ENCODE measurements at places on chromosomes 3 and 15.

- DNase-seq = no peak
Observed at GRCh38 chr3:47283591-47284364, 1.0 kb downstream of the KLHL18 start.

DNA sequence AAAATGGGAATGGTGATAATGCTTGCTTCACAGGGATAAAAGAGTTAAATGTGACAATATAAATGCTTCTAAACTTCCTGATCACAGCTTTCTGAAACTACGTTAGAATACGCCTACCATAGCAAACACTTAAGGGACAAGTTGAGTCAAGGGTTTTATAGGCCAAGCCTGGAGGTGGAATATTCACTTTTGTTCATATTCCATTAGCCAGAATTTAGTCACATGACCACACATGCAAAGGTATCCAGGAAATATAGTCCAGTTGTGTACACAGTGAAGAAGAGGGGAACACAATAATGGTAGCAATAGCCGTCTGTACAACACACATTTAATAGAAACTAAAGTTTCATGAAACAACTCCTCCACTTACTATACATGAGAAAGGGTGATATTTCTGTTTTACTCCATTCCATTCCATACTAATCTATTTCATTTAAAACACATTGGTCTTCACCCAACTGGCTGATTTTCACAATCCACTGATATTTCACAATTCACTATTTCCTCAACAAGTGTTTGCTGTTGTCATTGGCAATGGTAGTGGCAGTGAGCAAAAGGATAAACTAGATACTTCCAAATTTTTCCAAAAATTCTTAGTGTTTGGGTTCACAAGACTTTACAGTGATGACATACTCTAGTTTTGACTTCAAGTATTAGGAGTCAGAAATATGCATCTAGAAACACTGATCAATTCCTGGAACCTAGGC, 270.9 kb downstream of the ERC2 start:
- no peak for DNase-seq

DNA sequence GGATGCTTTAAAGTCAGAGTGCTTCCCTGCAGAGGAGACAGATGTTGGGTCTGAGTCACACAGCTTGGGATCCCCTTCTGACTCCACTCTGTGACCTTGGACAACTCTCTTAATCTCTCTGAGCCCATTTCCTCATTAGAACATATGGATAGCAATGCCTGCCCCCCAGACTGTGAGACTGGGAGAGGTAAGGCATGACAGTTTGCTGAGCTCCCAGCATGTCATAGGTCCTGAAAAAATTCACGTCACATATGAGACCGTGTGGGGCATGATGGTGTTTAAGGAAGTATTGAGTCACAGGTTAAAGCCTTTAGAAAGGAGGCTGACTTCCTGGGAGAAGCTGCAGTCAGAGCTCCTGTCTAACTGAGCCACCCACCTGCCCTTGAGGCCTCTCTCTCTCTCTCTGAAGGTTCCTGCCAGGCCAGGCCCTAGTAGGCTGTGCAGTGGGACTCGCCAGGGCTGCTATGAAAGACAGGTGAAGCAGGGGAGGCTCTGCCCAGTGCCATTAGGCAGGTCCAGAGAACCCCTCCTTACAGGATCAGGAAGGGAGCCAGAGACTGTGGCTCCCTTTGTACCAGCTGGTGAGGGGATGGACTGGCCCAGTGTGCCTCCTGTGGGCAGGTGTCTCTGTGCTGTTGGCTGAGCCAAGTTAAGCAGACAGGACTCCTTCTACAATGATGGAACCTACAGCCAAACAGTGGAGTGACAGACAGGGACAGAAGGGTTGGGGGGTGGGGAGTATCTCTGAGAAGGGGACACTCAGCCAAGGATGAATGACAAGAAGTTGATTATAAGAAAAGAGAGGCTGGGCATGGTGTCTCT, 19.5 kb upstream of the DOCK3 start:
- DNase-seq = no peak

DNA sequence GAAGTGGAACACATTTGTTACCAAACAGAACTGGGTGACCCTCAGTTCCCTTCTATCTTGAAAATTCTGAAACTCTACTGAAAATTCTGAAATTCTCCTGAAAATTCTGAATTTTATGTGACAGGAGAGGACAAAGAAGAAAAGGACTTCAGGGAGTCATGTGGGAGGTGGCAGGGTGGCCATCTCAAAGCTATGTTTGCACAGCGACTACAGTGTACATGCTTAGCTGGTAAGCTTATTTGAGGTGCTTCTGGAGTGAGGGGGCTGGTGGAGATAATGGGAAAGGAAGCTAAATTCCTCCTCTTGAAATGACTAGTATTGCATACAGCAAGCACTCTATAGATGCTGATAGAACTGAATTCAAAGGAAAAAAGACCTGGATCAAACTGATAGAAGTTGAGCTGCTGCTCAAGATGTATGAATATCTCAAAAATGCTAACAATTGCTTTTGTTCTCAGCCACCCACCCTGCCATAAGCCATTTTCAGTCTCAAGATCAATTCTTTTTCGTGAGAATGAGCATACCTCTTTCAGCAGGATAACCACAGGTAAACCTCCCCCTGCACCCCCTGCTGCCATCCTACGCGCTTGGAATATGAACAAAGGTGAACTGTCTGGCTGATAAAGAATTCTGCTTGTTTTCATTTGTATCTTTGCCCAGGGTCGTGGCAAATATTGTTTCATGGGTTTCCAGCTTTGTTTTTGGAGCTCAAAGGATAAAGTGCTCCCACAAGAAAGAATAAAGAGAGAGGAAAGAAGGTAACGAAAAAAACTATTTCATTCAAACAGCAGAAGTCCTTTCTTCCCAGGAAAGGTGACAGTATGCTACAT, 16.6 kb upstream of the ARHGEF3 start:
- no peak for DNase-seq

- DNase-seq = no peak
Observed at GRCh38 chr3:137948400-137949072, 61.4 kb upstream of the CLDN18 start.

- DNase-seq = no peak
Observed at GRCh38 chr15:75307778-75308390, 25.2 kb downstream of the GOLGA6D start.

All from stimulated activated CD8-positive, alpha-beta memory T cell treated with anti-CD3 and anti-CD28 coated beads, Interleukin-7, amount 100 ng/mL, for 1 hour (primary cell).